NCI-H2107 (cell line): ENCODE measurements at places on chromosomes 7 and 10.
A peak's percentile ranks its signal among the peaks of the same experiment; 100 is the strongest.

- no peak for DNase-seq
These were observed 209.1 kb downstream of the TRIL start for GRCh38 chr7:28748933-28749584.

DNA sequence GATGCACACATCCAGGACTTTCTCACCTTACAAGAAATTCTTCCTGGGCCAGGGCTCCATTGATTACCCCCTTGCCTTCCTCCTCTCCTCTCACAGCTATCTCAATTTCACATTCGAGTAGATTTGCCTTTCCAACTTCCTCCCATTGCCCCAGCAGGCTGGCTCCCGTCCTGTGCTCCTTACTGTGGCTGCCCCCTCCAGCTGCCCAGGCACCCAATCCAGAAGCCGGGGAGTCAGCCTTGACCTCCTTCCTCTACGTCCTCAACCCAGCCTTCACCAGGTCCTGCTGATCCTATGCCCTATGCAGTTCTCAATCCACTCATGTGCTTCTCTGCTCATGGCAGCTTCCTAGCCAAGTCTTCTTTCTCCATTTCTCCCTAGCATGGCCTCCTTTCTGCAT lies 85.7 kb upstream of the GPR26 start:
- DNase-seq, result no peak

- peak; percentile 69 for DNase-seq
These were observed 2.5 kb upstream of the MACC1 start for GRCh38 chr7:20219446-20220292.

GRCh38 chr10:70575874-70576802 lies 26.4 kb downstream of the PRF1 start:
- peak; percentile 38 for DNase-seq

- no peak for DNase-seq
These were observed 15.6 kb upstream of the MKRN1 start for GRCh38 chr7:140494867-140495266.

GRCh38 chr7:157008206-157009169 lies 2.0 kb downstream of the MNX1 start:
- no peak for DNase-seq

DNA sequence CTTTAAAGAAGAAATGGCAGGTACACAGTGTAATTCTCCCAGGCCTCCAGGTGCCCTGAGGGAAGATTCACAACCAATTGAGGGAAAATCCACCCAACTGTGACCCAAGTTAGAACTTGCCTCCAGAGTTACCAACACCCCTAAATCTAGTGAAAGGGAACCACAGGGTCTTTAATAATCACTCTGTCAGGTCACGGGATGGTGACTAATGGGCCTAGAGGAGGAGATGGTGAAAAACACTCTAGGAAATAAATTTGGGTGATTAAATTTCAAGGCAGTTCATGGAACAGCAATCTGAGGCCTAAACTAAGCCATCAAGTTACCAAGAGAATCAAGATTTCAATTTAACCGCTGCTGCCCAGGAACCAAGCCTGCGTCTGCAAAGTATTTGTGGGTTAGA lies 26.7 kb upstream of the SLF2 start:
- DNase-seq, result no peak

DNA sequence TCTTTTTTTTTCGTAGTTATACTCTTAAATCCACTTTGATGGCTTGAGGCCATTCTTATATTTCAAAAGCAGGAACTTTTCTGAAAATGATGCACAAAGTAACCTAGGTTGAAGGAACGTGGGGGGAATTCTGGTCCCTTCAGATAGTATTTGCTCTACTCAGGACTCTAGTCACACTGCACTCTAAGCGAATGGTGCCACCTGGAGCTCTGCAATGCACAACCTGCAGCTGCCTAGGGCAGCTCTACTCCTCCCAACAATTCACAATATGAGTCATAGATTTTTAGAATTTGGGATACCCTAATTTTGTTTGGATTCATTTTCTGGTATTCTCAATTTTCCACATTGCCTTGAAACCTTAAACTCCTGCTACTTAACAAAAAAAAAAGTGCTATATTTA lies 17.3 kb downstream of the SYPL1 start:
- no peak for DNase-seq

GRCh38 chr7:138746073-138746472 lies 44.9 kb upstream of the SVOPL start:
- no peak for DNase-seq

DNA sequence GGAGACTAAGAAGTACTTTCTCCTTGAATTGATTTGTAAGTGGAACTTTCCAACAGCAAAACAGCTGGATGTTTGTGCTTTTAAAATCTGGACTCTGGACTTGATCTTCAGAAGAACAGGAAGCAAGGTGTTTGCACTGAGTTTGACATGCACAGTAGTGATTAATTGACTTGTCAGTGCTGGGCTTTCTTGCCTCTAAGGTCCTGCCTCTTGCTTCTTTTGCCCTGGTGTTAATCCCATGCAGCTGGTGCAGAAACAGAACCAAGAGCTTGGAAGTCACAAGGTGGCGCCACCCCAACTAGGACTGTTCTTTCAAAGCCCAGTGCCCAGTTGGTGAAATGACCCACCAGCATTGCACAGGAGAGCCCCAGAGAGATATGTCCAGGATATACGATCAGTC lies 66.8 kb upstream of the SEPHS1 start:
- DNase-seq, result no peak

DNA sequence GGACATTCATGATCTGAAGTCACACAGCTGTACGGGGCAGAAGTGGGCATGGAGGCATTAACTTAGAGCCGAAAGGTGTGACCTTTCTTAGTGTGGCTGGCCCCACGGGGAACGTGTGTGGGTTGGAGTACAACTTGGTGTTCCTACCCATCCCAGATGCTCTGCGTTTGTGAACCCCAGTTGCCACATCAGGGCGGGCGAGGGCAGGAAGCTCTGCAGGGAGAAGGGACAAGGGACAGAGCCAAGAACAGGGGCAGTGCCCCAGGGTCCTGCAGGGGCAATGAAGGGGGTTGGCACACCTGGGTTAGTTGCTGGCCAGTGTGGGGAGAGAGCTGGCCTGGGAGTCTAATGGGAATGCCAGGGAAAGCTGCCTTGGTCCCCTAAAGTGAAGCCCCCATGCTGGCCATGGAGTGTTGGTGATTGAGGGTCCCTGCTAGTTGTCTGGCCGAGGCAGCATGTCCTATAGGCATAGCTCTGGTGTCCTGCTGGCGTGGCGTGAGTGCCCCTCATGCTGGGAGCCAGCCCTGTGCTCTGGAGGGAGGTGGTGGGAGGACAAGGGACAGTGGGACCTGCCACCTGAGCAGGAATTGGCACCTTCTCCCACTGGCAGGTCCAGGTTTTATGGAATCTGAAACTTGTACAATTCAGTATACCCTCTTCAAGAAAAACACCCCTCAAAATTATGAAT lies 18.9 kb downstream of the HTRA1 start:
- no peak for DNase-seq
